WTC11 (cell line): ENCODE measurements at places on chromosomes 5 and 9. TPM values are rescaled to one million over a fixed set of nuclear protein-coding genes. Genes with fewer than 3 reads are reported as not detected.

DNA sequence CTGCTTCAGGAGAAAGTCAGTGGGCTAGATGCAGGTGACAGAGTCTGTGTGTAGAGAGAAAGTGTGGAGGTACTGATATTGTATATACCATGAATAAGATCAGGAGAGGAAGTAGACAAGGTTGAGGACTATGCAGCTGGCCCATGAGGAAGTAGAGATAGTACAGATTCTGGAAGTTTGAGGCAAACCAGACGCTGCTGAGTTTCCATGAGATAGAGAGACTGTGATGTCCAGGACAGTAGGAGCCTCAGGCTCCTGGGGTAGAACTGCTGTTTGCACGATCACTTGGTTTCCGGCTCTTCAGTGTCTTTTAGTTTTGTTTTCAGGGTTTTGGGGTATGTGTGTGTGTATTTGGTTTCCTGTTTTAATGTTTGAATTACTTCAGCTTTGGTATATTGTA is 13.6 kb downstream of the OTULINL start:
- 0 out of 2 replicates have a peak, but pooled peaks cover 4% of the 10 kb centered on the region for H3K4me1 ChIP-seq
- H3K27ac ChIP-seq = no peak overlapping the region
- H3K36me3 ChIP-seq = peaks cover 11% of the 10 kb centered on the region
- no peaks in the 10 kb centered on the region for H3K27me3 ChIP-seq
- no peak for DNase-seq

- H3K27ac ChIP-seq = no peak overlapping the region
- H3K27me3 ChIP-seq = no peaks in the 10 kb centered on the region
- no peak overlapping the region for H3K4me3 ChIP-seq
- no peaks in the 10 kb centered on the region for H3K36me3 ChIP-seq
Observed at GRCh38 chr5:156052656-156053055, 274.3 kb upstream of the SGCD start.

- H3K4me3 ChIP-seq = no peak overlapping the region
- no peak overlapping the region for H3K27ac ChIP-seq
- no peaks in the 10 kb centered on the region for H3K27me3 ChIP-seq
- H3K4me1 ChIP-seq = no peaks in the 10 kb centered on the region
Observed at GRCh38 chr5:39437467-39437866, 12.7 kb upstream of the DAB2 start.

- DNase-seq = no peak
- no peaks in the 10 kb centered on the region for H3K4me1 ChIP-seq
- H3K4me3 ChIP-seq = no peak overlapping the region
- H3K36me3 ChIP-seq = no peaks in the 10 kb centered on the region
- no peaks in the 10 kb centered on the region for H3K27me3 ChIP-seq
Observed at GRCh38 chr9:7489036-7489435, 310.5 kb downstream of the DMAC1 start.

GRCh38 chr9:105855987-105856386 is 161.6 kb downstream of the TMEM38B start:
- no peak overlapping the region for H3K4me3 ChIP-seq
- peaks cover 5% of the 10 kb centered on the region; the same call in 1 of the 2 replicates for H3K4me1 ChIP-seq
- H3K27me3 ChIP-seq = no peaks in the 10 kb centered on the region
- no peaks in the 10 kb centered on the region for H3K36me3 ChIP-seq

GRCh38 chr5:68446487-68446894 is 230.9 kb downstream of the PIK3R1 start:
- no peak overlapping the region for H3K27ac ChIP-seq
- H3K4me1 ChIP-seq = peaks cover 10% of the 10 kb centered on the region
- H3K4me3 ChIP-seq = no peak overlapping the region
- no peaks in the 10 kb centered on the region for H3K36me3 ChIP-seq
- DNase-seq = no peak

DNA sequence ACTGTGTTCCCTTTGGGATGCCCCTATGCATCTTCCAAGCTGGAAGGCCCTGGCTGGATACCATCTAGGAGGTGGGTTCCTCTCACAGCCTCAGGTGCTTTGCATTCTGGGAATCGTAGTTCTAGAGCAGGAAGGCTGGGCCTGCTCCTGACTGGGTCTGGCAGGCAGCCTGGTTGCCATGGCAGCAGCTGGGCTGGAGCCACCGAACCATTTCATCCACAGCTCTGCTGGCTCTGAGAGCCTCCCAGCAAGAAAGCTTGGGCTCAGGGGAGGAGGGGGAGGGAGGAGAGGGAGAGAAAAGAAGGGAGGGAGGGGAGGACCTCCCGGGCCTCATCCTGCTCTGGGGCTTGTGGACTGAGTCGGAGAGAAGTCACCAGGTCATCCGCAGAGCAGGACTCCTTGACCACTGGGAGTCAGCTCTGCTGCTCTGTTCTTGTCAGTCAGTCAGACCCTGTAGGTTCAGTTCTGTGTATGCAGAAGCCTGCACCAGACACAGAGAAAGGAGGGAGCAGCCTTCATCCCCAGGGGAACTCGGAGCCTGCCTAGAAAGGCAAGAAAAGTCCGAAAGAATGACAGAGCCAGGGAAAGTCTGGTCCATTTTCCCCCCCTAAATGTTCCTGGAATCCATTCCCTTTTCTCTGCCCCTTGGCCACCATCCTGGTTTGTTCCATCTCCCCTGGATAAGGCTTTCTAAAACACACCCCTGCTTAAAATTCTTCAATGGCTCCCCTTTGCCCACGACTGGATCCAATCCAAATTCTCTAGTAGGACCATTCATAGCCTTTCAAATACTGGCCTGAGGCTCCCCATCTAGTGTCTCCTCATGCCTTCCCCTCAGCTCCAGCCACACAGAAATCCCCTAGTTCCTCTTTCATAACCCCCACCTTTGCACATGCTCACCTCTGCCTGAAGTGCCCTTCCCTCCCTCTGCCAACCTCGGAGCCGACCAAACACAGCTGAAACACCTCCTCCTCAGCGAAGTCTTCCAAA is 65.4 kb upstream of the ARAP3 start:
- peak; percentile 90 for DNase-seq
- H3K27me3 ChIP-seq = peaks cover 32% of the 10 kb centered on the region
- no peaks in the 10 kb centered on the region for H3K36me3 ChIP-seq
- no peak overlapping the region for H3K4me3 ChIP-seq

- no peaks in the 10 kb centered on the region for H3K36me3 ChIP-seq
- no peak overlapping the region for H3K27ac ChIP-seq
- no peaks in the 10 kb centered on the region for H3K4me1 ChIP-seq
- DNase-seq = no peak
- peaks cover 2% of the 10 kb centered on the region; the same call in 1 of the 2 replicates for H3K27me3 ChIP-seq
Observed at GRCh38 chr5:136065588-136065987, 36.8 kb downstream of the TGFBI start.

DNA sequence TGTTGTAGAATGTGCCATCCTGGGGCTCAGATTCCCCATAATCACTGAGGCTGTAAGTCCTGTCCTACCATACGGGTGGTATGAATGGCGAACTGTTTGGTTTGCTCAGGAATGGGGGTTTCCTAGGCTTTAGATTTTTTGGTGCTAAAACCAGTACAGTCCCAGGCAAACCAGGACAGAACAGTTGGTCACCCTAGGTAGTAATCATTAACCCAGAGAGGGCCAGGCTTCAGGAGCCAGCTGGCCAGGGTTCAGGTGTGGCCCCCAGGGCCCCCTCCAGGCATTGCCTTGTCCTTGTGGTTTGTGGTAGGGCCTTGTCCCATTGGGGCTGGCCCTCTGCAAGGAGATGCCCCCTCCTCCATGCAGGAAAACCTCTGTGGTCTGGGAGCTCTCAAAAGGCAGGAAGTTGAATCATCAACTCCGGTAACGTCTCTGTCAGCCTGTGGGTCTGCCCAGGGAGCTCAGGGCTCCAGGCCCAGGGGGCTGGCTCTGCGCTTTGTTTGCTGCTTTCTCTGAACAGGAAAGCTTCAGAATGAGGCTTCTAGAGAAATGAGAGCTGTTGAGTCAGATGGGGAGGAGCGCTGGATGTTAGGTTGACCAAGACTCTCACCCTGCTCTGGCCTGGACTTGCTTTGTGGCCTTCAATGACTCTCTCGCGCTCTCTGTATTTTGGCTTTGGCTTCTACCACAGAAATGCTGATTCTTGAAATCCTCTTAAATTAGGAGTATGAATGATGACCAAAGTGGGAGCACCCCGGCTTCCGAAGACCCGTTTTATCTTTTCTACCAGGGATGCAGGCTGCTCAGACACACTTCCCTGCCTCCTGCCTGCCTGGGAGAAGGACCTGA is 22.2 kb upstream of the JADE2 start:
- peak overlapping the region; percentile 88 for H3K27ac ChIP-seq
- H3K4me3 ChIP-seq = no peak overlapping the region
- H3K27me3 ChIP-seq = no peaks in the 10 kb centered on the region
- peak; percentile 27 for DNase-seq
- H3K4me1 ChIP-seq = peaks cover 31% of the 10 kb centered on the region

The POU5F2 gene
- 0.13 to 0.23 TPM (median 0.16 TPM) in 3 replicates for total RNA-seq

The PCDHGA6 gene
- 2.6 to 3.3 TPM (median 3.0 TPM) in 3 replicates for total RNA-seq

The FGFR4 gene
- total RNA-seq = 108 to 122 TPM (median 111 TPM) in 3 replicates

The SLCO6A1 gene
- 0.39 to 0.64 TPM (median 0.42 TPM) in 3 replicates for total RNA-seq

The ARHGEF28 gene
- 0.57 to 0.96 TPM (median 0.71 TPM) in 3 replicates for total RNA-seq

The C9orf153 gene
- total RNA-seq = 0.21 to 0.53 TPM in 2 of 3 replicates, not detected in the other

The FAM240B gene
- total RNA-seq = not detected in 3 replicates

The UGT3A2 gene
- total RNA-seq = 13.6 to 16.5 TPM (median 15.7 TPM) in 3 replicates
